ENCODE measurements at places on chromosomes 1 and 21.

- peak; percentile 87 for DNase-seq
These were observed 34.0 kb downstream of the ZNF697 start for GRCh38 chr1:119613769-119614720.

- no peak for DNase-seq
These were observed 12.8 kb upstream of the CLSTN1 start for GRCh38 chr1:9836632-9836960.

DNA sequence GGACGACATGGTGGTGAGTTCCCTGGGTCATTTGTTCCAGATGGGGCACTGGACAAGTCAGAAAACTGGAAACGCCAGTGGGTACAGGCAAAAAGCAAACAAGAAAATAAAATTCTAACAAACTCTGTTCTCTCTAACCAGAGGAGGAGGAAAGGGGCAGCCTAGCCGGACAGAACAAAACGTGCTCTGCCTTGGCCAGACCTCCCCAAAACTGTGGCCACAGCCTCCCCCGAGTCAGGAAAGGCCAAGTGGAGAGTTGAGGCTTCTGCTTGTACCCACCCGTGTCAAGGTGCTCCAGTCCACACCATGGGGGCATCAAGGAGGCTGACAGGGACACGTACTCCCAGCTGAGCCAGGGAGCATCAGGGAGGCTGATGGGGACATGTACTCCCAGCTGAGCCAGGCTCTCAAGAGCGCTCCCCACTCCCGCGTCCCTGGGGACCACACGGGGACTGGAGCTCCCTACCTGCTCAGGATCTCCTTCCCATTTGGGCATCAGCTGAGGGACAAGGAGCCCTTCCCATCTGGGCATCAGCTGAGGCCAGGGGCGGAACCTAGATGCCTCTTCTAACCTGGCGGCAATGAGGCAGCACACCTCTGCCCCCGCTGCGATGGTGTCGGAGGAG, 154.8 kb upstream of the COL6A1 start:
- DNase-seq = no peak

DNA sequence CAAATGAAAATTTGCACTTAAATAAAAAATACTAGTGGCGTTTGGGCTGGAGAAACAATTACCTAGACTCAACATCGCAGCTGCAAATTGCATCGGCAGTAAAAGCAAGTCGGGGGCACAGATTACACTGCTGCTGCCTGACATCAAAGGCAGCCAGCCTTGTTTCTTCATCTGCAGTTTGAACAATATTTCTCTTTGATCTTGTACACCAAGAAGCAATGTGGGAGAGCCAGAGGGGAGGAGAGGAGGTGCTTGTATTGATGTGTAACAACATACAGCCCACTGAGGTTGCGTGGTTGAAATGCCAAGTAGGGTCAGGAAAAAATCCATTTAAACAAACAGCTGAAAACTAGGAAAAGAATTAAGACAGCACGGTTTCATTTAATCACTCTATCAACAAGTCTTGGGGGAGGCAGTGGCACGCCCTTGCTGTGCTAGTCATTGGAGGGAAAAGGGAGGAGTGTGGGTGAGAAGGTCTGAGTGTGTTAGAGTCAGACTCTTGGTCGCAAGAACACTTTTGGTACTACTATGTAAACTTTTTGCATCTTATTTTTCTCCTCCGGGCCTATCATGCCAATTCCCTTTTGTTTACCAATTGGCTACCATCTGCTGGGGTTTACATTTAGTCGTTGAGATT, 456.5 kb downstream of the OMA1 start:
- no peak for DNase-seq

DNA sequence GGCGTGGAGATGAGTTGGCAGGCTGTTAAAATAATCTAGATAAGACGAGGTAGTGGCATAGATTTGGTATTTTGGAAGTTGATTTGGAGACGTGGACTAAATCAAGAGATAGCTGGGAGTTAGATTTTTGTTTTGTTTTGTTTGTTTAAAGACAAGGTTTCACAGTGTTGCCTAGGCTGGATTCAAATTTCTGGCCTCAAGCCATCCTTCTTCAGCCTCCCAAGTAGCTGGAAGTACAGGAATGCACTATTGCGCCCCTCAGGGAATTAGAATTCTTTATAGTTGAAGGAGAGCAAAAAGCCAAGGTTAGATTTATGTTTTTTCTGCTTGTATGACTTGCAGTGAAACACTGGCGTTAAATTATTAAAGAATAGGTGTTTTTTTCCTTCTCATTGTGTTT, 22.3 kb upstream of the SNRPE start:
- DNase-seq = no peak

- DNase-seq = no peak
These were observed 1598.9 kb downstream of the PLA2G4A start for GRCh38 chr1:188427642-188428041.

DNA sequence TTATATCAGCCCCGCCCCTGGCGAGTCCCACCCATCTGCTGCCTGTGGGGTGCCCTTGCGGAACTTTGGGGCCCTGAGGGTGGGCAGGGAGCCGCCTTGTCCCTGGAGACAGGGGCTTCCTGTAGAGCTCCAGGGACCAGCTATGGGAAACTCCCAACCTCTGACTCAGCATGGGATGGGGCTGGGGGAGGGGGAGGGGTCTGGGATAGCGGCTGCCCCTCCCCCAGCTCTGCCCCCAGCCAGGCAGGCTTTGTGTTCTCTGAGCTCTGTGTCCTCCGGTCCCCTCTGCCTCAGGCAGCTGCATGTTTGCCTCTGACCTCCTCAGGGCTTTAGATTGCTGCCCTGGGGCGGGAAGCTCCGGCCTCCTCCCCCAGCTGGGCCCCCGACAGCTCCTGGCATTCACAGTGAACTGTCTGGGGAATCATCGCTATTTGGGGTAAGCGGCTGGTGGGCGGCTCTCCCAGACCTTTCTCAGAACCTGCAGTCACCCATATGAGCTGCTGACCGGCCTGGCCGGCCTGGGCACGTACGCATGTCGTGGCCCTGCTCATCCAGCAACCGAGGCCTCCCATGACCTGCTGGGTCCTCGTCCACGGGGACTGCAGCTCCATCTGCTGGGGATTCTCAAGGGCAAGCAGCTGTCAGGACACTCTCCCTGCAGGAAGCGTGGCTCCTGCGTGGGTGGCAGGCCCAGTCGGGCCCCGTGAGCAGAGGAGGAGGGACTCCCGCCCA, 17.1 kb downstream of the ARHGEF16 start:
- DNase-seq = peak; percentile 36

DNA sequence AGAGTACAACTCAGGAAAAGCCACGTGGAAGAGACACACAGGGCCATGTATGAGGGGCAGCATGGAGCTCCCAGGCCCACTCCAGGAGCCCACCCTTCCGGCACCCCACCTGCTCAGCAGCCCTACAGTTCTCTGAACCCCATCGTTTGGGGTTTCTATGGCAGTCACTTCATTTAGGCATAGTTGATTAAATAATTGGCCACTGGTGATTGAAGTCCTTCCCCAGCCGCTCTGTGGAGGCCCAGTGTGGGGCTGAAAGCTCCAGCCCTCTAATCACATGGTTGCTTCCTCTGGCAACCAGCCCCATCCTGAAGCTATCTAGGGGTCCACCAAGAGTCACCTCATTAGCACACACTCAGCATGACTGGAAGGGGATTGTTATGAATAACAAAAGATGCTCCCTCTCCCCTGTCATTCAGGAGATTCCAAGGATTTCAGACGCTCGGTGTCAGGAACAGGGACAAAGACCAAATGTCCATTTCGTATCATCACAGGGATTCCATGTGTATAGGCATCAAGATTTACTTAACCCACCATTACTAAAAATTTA, 12.2 kb upstream of the S100A7A start:
- DNase-seq = no peak

GRCh38 chr1:198107091-198107501, 49.7 kb upstream of the NEK7 start:
- DNase-seq = no peak

DNA sequence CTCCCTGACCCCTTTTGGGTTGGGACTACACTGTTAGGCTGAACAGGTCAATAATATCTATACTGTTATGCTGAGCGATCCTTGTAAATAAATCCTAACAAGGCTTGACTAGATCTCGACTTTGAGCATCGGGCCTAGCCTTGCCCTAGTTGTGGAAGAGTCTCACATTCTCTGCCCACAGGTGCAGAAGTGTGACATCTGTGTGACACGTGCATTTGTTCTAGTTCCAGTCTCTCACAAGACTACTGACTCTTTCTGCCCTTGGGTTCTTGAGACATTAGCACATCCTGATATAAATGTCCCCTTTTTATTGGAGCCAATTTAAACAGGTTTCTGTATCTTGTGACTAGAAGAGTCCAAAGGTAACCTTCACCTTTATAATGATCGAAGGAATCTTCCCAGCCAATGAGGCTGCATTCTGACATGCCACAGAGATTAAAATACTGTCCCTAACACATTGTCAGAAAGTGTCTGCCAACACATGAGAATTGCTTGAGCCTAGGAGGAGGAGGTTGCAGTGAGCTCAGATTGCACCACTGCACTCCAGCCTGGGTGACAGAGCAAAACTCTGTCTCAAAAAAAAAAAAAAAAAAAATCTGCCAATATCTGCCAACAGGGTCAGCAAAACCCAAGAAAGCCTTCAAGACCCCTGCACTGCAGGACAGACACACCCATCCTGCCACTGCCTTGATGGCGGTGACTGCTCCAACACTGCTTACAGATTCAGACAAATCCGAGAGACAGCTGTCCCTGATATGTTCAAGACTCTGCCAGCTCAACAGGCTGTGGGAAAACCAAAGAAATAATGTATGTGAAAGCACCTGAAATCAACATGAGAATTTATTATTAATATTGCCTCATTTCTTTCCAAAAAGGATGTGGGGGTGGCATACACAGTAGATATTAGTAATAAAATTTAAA, 56.5 kb upstream of the PSEN2 start:
- no peak for DNase-seq

DNA sequence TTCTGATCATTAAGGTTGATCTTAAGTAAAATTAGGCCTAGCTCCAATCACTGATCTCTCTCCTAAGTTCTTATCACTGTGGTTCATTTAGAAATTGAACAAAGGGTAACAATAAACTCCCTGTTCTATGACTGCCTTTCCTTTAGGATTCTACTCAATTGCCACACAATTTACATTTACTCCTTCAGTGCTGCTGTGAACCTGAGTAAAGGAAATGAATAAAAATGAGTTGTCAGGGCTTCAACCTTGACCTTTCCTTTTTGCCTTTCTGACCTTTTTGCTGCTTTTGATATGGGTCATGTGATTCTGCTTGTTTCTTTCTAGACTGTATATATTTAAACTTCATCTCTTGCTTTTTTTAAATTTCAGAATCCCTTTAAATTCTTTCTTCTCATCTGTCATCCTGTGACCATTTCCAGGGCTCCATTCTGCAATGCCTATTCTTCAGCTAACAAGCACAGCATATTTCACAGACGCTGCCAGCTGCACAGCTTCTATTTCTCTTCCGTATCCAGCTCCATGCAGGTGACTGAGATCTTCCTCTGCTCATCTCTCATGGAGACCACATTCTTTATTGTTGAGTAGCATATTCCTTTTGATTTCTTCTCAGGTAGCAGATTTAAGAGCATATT, 3.2 kb downstream of the LRRC8B start:
- no peak for DNase-seq

- DNase-seq = no peak
These were observed 220.7 kb downstream of the PDE4B start for GRCh38 chr1:66013371-66013770.

DNA sequence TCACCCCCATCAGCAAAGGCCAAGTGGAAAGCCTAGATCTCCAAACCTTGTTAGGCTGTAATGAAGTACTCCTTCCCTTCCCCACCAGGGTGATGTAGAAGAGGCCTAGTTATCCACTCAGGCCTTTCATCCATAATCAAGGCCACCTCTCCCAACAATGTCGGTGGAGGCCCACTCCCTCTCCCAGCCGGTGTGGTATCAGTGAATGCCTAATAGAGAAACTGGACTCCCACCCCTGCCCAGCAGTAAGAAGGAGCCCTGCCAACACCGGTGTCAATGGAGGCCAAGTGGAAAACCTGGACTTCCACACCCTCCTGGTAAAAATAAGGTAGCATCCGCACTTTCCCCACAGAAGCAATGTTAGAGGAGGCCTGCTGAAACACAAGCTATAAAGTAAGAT, 23.9 kb downstream of the NDUFS5 start:
- no peak for DNase-seq

- no peak for DNase-seq
These were observed 79.6 kb downstream of the PSMG1 start for GRCh38 chr21:39103689-39104088.

DNA sequence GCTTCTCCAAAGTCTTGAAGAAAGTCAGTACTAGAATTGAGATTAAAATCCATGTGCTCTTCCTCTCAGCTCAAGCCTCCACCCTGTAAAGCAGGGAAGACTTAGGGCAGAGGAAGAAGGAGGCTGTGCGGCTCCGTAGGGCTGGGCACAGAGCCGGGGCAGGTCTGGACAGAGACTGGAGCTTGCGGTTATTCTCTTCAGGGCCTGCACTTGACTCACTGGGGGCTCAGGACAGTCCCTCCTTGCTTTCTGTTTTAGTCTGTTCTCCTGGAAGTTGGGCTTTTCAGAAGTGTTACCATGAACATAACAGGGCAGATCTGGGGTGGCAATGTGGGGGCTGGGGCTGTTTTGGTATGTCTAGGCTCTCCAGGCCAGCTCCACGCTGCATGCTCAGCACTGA, 21.6 kb upstream of the TRABD2B start:
- no peak for DNase-seq

DNA sequence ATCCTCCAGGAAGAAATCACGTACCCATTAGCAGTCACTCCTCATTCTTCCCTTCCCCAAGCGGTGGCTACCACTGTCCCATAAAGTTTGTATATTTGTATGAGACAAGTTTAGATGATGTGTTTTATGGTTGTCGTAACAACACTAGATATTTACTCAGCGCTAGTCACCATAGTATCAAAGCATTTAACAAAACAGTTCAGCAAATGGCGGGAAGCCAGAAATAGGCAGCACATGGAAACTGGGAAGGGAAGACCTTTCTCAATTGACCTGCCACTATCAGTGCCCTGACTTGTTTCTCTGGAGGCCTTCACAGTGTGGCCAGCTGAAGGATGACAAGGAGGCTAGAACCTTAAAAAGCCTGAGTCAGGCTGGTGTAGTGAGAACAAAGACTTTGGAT, 31.1 kb downstream of the CNST start:
- no peak for DNase-seq

GRCh38 chr1:31568895-31569595, 7.3 kb upstream of the TINAGL1 start:
- DNase-seq = no peak

GRCh38 chr21:8998946-8999681, 1522.3 kb upstream of the TPTE start:
- DNase-seq = no peak

GRCh38 chr1:78177708-78178270, 132.0 kb downstream of the GIPC2 start:
- DNase-seq = no peak
